ENCODE measurements at places on chromosomes 4 and X.

- peak; percentile 72 for DNase-seq
Observed at GRCh38 chr4:87078987-87079486, 141.4 kb downstream of the KLHL8 start.

DNA sequence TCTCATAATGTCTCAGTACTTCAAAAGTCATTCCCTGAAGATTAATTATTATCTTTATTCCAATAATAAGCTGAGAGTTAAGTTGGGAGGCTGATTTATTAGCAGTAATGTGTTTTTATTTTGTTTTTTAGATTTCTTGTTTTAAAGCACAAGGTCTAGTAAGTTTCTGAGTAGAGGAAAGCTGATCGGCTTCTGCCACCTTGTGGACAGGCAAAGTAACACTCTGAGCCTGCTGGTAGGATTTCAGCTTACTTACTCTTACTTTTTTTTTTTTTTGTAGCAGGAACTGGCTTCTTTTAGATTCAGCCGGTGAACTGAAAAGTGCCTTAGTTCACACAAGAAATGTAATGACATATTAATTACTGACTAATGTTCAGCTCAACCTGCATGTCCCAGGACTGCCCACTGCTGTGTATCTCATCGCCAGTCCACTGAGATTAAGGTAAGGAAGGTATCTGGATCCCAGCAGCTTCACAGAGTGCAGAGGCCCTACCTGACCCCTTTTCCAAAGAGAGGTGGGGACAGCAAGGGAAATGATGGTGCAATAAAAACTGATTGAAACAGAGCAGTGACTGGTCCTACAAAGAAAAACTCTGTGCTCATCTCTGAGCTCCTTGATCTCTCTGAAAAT, 126.5 kb downstream of the ADGRA3 start:
- peak; percentile 69 for DNase-seq

GRCh38 chr4:128388796-128389195, 101.2 kb upstream of the PGRMC2 start:
- no peak for DNase-seq

- DNase-seq, result no peak
Observed at GRCh38 chr4:164977243-164978164, at the start of gene TRIM61. TRIM61 (minus strand) TSS chr4:164977657; CDS start chr4:164970002, 7,655 bp downstream.

GRCh38 chrX:150038986-150039599, 100.8 kb upstream of the EOLA2 start:
- no peak for DNase-seq

DNA sequence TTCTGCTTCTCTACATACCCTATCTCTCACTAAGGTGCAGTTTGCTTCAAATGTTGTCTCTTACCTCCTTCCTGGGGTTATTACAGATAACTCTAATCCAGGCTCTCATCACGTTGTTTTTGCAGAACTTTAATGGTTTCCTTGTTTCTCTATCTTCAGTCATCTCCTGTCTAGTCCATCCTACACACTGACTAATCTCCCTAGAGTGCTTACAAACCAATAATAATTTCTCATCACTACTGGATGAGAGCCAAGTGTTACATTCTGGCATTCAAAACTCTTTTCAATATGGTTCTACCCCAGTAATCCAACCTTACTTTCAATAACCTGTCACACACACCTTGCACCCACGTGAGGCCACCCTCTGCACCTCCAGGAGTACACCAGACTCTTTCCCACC, 86.1 kb downstream of the SYNPO2 start:
- DNase-seq, result no peak

- no peak for DNase-seq
Observed at GRCh38 chr4:22072240-22072639, 123.7 kb upstream of the KCNIP4 start.

DNA sequence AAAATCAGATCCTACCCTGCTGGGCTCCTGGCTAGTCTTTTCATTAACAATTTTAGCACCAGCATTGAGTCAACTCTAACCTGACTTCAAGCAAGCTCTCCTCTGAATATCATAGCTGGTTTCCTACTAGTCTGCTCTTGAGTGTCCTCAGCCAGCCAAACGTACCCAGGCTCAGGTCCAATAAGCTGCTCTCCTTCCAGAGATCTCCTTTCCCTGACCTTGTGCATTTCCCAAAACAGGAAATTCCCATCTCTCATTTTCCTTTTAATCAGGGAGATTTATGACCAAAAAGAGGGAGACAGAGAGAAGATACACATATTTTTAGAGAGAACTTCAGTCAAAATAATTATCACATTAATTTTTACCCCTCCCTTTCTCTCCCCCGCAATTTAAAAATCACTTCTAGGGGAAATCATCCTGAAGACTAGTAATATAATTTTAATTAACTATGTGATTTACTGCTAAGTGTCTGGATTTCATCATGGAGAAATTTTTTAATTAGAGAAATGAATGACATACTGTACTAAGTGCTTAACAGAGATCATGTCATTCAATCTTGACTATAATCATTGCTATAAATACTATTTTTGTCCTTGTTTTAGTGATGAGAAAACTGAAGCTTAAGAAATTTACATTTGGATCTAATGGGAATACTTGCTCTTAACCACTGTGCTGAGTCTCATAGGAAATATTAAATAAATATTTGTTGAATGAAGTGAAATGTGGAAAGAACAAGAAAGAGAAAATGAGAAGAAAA, 421.7 kb upstream of the INTU start:
- no peak for DNase-seq
